ENCODE measurements at places on chromosomes 12 and 14.

DNA sequence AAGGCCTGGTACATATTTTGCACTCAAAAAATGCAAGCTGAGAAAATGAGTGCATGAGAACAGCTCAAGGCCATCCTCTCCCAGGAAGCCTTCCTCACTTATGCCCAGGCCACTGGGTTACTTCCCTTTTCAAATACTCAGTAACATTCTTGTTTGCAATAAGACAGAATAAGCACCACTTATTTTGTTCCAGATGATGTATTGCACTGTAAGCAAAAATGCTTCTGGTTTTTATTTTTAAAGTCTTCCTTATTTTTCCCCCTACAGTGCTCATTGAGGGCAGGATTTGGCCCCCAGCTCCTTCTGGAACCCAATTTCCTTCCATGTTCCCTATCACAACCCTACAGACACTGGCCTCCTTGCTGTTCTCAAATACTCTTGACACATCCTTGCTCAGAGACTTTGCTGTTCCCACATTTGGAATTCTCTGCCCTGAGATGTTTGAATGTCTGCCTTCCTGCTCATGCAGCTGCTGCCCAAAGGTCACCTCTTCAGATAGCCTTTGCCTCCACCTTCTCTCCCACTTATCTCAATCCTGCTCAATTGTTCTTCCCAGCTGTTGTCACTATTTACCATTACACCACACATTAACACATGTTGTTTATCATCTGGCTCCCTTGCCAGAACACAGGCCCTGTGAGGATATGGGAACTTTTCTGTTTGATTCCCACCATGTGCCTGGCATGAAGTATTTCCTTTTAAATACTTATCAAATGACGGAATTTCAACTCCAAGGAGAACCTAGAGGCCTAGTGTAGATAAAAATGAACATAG lies 49.9 kb downstream of the IFNG start:
- DNase-seq, result no peak

DNA sequence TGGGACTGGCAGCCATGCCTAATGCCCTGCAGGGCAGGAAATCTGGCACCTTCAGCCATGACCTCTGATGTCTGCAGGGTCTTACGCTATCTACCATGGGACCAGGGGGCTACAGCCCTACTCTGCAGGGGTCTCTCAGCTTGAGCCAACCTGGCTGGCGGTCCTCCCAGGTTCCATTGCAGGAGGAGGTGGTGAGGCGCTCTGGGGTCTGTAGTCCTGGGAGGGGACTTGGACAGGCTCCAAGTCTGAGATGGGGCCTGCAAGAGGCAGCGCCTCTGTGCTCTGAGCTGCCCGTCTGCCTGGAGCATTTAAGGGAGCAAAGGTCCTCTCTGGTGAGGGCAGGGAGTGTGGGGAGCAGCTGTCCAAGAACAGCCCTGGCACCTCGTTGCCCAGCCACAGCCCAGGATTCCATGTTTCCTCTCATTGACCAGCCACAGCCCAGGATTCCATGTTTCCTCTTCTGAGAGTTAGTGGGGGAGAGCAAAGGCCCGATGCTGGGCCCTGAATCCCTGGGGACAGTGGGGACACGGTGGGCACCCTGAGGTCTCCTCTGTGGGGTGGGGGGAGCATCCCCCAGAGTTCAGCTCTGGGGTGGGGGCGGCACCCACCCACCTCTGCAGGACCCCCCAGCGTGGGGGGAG lies 655 bp downstream of the PLD4 start:
- no peak for DNase-seq

GRCh38 chr12:21676776-21677175 lies 19.1 kb upstream of the LDHB start:
- DNase-seq, result peak; percentile 21

DNA sequence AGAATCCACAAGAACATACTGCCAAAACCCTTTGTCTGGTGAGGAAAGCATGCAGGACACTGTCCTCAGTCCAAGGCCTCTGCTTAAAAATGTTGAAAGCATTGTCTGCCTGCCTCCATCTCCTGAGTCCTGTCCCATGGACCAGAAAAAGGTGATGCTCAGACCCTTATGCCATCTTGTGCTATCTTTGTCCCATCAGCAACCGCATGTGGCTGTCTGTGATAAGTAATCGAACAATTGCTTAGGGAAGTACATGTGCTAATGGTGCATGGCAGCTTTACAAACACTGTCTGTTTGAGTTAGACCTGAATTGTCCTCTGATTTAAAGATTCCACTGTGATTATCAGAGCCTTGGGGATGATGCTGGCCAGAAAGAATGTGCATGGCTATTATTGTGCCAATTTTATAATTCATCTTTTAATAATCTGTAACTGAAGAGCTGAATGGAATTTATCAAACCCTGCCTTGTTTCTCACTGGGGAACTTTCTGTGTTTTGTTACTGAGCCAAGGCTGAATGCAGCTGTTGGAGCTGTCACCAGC lies 177.5 kb downstream of the DACT1 start:
- DNase-seq, result no peak

DNA sequence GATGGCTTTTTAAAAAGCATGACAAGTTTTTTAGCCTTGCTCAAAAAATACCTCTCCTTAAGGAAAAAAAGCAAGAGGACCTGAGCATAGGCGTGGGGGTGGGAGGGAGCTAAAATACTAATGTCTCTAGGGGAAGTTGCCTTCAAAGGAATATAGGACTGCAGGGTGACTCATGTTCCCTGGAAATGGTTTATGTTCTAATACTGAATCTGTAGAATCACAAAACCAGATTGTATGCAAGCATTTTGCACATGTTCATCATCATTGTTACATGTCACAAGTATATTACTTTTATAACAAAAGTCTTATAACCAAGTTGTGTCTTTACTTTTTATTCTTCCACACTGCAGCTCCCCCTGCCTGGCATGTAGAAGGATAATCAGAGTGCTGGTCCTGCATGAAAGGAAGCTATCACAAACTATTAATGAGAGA lies 36.6 kb downstream of the GPR135 start:
- DNase-seq, result no peak

DNA sequence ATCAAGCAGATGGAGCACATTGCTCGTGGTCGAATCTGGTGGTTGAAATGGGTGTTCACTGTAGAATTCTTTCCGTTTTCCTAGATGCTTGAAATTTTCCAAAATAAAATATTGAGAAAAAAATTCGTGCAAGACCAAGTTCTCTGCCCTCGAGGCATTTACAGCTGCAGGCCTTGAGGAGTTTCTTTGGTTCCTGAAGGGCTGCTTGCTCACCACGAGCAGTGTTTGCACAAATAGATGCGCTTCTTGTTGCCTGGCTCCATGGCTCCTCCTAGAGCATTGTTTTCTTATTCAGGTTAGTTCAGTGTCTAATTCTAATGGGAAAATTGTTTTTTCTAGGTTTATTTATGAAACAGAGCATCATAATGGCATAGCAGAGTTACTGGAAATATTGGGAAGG lies 74.5 kb upstream of the DYNC1H1 start:
- no peak for DNase-seq

DNA sequence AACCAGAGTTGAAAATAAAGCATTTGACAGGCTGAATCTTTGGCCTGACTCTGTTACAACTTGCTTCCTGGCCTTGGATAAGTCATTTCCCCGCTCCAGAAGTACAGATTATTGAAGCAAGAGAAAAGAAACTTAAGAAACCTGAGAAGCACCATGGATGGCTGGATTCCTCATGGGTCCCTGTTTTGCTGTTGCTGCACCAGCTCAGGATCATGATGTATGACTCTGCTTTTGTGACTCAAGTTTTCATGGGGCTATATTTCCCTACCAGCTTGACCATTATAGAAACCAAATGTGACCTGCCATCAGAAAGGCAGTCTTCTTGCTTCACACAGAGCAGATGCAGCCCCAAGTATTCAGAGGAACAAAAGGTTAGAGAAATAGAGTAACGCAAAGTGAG lies 921.8 kb downstream of the BCL11B start:
- DNase-seq, result no peak

DNA sequence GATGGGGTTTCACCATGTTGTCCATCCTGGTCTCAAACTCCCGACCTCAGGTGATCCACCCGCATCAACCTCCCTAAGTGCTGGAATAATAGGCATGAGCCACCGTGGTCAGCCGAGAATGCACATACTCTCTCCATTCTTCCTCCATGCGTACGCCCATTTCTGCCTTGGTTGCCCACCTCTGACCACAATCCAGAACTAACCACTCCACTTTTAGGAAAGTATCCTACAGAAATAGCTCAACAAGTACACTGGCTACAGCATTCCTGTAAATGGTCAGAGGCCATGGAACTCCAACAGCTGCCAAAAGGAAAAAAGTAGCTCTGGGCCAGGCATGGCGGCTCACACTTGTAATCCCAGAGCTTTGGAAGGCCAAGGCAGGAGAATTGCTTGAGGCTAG lies 60.7 kb downstream of the IRF2BPL start:
- DNase-seq, result no peak

- no peak for DNase-seq
Measured at GRCh38 chr14:76191297-76191696, 39.6 kb downstream of the GPATCH2L start.

GRCh38 chr12:2756756-2757155 lies 38.0 kb upstream of the FKBP4 start:
- no peak for DNase-seq

DNA sequence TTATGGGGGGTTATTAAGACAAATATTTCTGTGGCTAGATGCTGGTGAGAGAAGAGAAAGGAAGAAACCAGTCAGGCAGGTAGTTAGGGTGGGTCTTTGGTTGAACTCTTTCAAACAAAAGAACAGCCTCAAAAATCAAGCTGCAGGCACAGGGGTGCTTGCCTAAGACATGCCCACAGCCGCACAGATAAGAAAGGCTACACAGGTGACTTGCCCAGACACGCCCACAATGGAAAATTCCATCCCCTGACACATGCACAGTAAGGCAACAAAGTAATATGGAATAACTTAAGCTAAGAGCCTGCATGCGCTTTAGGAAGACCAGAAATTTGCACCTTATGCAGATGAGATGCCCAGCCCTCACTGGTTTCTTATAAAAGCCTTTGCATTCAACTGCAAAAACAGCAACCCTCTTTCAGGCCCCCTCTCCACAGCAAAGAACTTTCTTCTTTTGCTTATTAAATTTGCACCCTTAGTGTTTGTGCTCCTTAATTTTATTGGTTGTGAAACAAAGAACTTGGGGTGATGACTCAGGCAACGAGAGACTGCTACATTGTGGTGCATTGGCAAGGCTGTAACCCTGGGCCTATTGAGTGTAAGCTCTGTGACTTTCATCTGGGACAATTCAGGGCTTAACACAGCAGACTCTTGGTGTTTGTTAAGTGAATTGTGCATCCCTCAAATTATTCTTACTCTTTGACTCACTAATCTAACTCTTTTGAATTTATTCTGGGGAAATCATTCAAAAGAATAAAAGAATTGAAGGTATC lies 149.4 kb downstream of the RPAP3 start:
- no peak for DNase-seq

DNA sequence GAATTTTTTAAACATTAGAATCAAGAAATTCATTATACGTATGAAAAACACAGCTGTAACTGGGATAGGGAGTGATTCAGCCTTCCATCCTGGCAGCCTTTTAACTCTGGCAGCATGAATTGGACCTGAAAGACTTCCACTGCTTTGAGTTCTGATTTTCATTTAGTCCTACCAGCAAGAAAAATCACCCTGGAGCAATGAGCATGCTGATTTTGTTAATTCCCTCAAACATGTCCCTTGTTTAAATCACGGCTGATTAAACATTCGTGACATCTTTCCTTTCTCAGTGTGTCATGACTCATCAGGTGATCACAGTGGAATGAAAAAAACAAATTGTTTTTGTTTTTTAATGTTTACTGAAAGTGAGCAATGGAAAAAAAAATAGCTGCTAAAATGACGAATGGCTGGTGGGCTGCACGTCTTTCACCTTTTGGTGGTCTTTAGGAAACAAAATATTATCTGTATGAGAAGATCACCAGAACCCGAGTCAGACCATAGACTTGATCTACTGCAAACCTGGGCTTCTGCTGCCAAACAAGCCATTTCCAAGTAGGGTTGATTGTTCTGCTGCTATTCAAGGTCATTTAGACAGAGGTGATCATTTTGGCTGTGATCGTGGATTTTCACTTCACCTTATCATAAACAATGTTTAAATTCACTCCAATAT lies 67.0 kb upstream of the CAND1 start:
- no peak for DNase-seq

- no peak for DNase-seq
Measured at GRCh38 chr12:131917711-131918306, 11.3 kb upstream of the PUS1 start.

DNA sequence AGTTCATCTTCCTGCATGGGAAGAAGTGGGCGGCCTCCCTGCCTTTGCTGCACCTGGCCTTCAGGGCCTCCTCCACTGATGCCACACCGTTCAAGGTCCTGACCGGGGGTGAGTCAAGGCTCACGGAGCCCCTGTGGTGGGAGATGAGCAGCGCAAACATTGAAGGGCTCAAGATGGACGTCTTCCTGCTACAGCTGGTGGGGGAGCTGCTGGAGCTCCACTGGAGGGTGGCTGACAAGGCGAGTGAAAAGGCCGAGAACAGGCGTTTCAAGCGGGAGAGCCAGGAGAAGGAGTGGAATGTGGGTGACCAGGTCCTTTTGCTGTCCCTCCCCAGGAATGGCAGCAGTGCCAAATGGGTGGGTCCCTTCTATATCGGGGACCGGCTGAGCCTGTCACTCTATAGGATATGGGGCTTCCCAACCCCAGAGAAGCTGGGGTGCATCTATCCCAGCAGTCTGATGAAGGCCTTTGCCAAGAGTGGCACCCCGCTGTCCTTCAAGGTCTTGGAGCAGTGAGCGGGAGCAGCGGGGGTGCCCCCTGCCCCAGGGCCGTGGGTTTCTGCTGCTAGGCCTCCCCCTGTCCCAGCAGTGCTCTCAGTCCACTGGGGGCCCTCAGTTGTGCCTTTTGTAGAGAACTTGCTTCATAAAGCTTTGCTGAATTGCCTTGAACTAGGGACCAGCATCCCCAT lies 12.4 kb downstream of the CBLN3 start:
- DNase-seq, result no peak

GRCh38 chr12:67720351-67720856 lies 71.9 kb downstream of the DYRK2 start:
- DNase-seq, result no peak

GRCh38 chr14:103418481-103418818 lies 33.2 kb downstream of the MARK3 start:
- no peak for DNase-seq

GRCh38 chr12:50599366-50600095 lies 94.7 kb downstream of the DIP2B start:
- no peak for DNase-seq

DNA sequence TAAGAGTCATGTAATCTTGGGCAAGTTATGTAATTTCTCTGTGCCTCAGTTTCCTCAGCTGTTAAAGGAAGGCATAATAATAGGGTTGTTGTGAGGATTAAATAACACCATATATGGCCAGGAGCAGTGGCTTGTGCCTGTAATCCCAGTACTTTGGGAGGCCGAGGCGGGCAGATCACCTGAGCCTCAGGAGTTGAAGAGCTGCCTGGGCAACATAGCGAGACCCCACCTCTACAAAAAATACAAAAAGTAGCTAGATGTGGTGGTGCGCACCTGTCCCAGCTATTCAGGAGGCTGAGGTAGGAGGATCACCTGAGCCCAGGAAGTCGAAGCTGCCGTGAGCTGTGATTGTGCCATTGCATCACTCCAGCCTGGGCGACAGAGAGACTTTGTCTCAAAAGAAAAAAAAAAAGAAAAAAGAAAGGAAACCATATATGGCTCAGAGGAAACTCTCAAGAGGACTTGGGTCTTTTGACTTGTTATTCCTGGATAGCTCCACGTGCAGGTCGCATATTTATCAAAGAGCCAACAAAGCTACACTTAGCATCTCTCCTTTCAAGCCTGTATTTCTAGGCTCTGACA lies 6.9 kb downstream of the GPRC5A start:
- DNase-seq, result no peak

- peak; percentile 29 for DNase-seq
Measured at GRCh38 chr14:100653409-100653808, 66.2 kb upstream of the BEGAIN start.

All from CD4-positive, alpha-beta T cell treated with Interleukin-15 for 4 hours (primary cell).